ENCODE measurements at places on chromosomes 1 and 21.

DNA sequence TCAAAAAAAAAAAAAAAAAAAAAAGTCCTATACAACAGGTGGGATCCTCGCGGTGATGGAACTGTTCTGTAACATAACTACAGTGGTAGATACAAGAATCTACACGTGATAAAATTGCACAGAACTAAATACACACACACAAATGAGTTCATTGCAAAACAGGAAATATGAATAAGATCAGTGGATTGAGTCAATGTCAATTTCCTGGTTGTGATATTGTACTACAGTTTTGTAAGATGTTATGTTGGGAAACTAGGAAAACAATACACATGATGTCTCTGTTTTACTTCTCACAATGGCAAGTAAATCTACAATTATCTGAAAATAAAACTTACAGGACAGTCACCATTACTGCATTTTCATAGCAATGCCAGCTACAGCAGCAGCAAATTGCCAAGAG lies 59.8 kb downstream of the ITGB3BP start:
- DNase-seq: peak; percentile 51

DNA sequence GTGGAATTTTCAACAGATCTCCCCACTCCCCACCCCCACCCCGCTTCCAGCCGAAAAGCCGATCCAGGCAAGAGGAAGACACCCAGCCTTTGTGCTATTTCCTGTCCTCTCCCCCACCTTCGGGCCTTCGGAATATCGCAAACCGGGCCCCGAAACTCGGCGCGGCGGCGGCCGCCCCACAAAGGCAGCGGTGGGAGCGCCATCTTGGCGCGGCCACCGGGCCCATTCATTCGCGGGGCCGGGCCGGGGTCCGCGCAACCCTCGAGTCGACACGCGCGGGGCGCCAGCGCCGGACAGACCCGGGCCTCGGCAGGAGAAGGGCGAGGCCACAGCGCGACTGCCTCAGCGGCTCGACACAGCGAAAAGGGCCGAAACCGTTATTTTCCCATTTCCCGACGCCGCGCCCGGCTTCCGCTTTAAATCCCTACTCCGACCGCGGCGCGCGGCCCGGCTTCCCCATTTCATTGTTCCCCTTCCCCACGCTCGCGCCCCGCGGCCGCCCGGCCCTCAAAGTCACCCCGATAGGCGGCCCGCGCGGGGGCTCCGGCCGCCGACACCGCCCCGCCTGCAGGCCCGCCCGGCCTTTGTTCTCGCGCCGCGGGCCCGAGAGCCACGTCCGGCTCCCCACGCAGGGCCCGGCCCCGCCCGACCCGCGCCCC lies 911 bp downstream of the GNB1 start:
- peak; percentile 56 for DNase-seq

GRCh38 chr1:32695098-32695904 lies 7.3 kb downstream of the SYNC start:
- DNase-seq: peak; percentile 92

GRCh38 chr1:205438213-205439158 lies 16.6 kb upstream of the LEMD1 start:
- peak; percentile 61 for DNase-seq

GRCh38 chr1:235863699-235864093 lies 3.0 kb downstream of the LYST start:
- DNase-seq: no peak

DNA sequence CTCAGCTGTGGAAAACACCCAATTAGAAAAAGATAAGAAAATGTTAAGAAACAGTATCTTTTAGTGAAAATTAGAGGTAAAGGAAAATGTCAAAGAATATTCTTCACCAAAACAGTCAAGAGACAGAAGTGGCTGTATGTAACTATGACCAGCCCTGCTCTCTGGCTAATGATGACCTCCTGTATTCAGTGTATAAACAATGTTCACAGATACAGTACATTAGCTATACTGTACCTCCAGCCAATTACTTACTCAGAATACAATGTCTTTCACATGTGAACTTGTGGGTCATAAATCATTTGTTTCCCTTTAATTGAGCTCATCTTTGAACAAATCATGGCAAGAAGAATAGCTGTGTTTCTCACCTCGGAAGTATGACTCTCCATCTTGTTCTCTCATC lies 432.0 kb downstream of the LMO4 start:
- DNase-seq: no peak

GRCh38 chr1:23798662-23799142 lies 1.9 kb downstream of the GALE start:
- DNase-seq: no peak

DNA sequence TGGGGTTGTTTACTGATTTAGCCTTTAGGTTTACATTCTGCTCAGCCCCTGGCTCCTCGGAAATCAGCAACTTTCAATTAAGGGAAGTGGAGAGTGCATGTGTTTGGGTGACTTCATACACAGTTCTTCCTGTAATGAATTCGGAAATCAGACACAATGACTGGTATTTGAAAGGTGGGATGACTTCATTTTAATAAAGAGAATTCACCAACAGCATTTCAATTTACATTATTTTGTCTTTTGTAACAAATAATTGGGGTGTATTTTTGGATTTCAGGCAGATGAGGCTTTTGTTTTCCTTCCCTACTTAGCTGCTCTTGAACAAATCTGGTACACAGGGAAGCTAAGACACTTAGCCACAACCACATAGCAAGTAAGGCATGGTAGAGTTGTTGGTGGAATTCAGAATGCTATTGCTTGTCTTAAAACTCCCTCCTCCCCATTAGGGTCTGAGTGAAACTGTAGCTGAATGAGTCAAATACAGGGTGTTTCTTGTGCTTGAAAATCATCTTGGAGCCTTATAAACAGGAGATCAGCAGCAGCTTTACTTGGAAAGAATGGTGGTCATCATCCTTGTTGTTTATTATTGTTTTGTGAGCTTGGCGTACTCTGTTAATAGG lies 917 bp downstream of the STX12 start:
- peak; percentile 40 for DNase-seq

DNA sequence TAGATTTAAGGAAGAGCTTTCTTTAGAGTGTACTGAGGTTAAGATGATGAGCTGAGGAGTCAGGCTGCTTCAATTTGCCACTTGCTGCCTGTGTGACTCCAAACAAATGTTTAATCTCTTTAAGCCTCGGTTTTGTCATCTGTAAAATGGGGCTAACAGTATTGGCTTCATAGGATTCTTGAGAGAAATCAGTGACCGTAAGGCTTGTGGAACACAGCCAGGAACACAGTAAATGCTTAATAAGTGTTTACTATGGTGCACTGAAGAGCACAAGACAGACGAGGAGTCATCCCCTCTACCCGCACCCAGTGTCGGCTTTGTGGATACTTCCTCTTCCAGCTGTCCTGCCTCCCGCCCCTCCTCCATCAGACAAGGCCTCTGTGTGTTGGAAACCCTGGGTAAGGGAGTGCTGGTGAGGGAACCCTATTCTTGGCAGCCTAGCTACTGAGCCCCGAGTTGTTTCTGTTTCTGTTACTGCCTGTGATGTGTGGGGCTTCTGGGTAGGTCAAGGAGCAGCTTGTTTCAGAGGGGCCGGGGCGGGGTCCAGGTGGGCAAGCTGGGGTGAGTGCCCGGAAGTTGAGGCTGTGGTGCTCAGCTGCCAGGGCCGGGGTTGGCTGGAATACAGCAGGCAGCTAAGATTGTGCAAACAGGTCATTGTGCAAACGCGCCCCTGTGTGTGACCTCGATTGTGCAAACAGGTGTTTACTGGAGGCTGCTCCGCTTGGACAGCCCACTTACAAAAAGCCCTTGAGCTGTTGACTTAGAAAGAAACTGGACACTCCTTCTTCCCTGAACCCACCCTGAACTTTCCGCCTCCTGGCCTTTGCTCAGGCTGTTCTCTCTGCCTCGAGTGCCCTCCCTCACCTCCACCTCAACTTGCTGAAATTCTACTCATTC lies 4.0 kb upstream of the CSF3R start:
- DNase-seq: no peak

DNA sequence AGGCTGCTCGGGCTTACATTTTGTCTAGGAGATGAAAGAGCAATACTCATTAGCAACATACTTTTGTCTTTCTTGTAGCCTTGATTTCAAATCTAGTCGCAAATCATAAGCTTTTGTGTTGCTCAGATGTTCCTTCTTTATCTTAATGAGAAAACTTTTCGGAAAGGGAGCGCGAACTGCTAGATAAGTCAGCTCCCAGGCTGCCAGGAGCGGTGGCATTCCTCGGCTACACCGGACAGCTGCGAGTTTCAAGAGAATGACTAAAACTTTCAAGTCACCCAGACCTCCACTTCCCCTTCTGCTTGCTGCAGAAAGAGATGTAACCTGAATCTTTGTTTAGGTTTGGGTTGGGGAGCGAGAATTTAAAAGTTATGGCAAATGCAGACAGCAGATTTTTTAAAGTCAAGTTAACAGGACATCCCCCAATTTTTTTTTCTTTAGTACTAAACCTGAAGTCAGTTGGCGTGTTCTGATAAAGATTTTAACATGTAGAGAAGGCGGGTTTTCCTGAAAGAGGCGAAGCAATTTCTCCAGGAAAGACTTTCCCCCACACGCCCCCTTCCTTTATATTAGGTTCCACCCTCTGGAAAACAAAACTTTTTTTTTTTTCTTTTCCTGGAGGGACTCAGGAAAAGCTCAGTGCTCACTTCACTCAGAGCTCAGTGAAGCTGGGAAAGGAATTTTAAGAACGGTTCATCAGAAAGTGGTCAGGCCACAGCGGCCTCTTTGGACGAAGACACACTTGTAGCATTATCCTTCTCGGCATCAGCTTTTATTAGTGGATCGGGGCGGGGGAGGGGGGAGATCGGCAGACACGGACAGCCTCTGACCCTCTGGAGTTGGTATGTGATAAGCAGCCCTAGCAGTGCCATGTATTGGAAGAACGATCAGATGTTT lies at the start of gene LHX8:
TSS of gene LHX8 (plus strand) at position 639 of the 897 bp plus-strand sequence. CDS start 2,227 bp downstream, outside the sequence.
- no peak for DNase-seq

- peak; percentile 79 for DNase-seq
Observed at GRCh38 chr1:196558411-196558810, 49.8 kb downstream of the KCNT2 start.

GRCh38 chr1:115456441-115456961 lies 118.5 kb upstream of the NGF start:
- DNase-seq: peak; percentile 81

DNA sequence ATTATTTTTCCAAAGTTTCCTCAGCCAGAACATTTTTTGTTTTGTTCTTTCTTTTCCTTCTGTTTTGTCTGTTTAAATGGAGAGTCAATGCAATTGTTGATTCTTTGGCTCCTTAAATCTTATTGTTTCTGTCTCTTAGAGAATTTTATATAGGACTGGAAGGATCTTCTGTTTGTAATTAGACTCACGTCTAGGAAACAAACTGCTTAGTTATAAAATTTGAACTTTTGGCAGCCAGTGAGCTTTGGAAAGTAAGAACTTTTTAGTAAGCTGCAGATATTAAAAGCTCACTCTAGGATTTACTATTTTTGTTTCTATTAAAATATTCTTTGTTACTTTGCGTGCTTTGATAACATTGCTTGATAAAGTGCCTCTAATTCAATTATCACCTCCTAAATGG lies 109.8 kb upstream of the HNRNPU start:
- DNase-seq: no peak

DNA sequence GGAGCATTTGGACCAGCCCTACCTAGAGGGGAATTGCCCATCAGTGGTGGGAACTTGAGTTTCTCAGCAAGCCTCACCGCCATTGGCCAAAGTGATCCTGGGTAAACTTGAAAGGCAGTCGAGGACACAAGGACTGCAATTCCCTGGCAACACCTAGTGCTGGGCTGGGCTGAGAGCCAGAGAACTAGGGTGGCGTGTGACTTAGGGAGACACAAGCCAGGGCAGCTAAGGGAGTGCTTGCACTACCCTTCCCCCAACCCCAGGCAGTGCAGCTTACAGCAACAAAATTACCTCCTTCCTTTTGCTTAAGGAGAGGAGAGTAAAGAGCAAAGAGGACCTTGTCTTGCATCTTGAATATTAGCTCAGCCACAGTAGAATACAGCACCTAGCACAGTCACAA lies 176.9 kb upstream of the PRMT6 start:
- no peak for DNase-seq

- DNase-seq: peak; percentile 65
Observed at GRCh38 chr1:93774707-93775106, 93.1 kb upstream of the BCAR3 start.

DNA sequence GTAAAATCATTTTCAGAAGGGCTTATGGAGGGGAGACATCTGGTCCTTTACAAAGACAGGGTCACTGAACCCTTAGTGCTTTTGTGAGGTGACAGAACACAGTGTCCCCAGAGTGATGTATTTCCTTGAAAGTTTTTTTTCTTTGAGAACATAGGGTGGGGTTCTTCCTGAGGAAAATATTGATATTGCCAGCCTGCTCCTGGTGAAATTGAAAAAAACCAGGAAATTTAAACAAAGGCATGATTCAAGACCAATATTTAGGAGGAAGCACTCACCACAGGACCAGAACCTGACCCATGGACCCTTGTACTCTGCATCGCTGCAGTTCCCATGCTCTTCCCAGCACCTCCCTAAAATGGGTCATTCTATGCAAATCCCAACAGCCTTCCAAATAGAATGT lies 63.7 kb downstream of the ST6GALNAC3 start:
- DNase-seq: no peak

DNA sequence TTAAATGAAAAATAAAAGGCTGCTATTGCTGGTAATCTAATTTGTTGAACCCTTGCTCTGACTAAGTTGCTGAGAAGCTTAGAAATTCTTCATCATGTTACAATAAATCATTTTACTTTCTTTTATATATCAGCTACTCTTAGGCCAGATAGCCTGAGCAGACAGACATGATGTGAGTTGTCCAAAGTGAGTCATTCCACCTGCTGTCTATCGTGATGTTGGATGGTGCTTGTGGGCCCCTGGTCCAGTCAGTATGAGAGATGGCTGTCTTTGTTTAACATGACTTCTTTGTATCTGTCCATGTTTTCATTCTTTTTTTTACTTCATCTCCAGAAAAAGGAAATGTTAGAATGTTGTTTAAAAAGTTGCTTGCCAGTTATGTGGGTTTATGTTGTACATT lies 188.8 kb downstream of the ADGRL2 start:
- DNase-seq: no peak

DNA sequence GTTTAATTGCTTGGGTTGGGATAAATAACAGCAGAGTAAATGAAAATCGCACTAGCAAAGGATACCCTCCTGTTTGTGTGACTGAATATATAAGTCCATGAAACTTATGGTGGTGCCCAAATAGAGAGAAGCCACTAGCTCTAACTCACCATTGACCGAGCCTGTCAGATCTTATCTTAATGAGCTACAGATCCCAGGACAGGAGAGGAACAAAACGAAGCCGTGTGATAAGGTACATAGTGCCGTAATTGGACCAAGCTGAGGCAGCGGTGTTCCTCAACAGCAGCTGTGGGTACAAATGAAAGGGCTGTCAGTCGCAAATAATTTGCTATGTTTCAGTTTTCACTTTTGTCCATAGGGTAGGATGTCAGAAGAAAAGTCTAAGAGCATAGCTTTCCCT lies 276.1 kb downstream of the PTBP2 start:
- no peak for DNase-seq

DNA sequence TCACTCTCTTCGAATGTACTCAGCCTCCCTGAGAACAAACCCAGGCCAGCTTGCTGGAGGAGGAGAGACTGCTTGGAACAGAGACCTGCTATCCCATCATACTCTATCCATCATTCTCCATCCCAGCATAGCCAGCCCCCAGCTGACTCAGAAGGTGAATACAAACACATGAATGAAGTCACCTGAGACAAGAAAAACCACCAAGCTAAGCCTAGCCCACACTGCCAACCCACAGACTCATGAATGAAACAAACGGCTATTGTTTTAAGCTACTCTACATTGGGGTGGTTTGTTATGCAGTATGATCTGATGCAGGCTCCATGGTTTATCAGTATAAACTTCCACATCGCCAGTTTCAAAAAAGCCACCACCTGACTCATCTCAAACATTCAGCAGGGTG lies 395.6 kb downstream of the SETD4 start:
- no peak for DNase-seq

- no peak for DNase-seq
Observed at GRCh38 chr1:49050041-49050440, 273.4 kb upstream of the BEND5 start.

GRCh38 chr1:25610822-25611630 lies 5.6 kb upstream of the MAN1C1 start:
- peak; percentile 25 for DNase-seq
